ENCODE measurements at places on chromosomes 5 and 9. TPM values are rescaled to one million over a fixed set of nuclear protein-coding genes. Genes with fewer than 3 reads are reported as not detected.

DNA sequence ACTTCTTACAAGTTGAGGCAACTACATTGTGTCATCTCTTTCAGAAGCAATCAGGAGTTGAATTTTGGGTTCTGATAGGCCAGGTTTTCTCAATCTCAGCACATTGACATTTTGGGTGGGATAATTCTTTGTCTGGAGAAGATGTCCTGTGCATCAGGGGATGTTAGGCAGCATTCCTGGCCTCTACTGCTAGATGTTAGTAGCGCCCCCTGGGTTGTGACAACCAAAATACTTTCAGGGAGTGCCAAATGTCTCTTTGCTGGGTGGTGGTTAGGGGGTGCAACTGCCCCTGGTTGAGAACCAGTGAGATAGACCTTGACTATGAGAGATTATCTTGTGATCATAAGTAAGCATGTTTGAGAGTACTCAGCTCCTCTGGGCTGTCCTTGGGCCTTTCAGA is 164.3 kb upstream of the KLF9 start:
- no peak overlapping the region for H3K27ac ChIP-seq
- H3K4me3 ChIP-seq, result no peak overlapping the region
- no peak for DNase-seq
- H3K27me3 ChIP-seq, result peaks cover 21% of the 10 kb centered on the region
- no peaks in the 10 kb centered on the region for H3K36me3 ChIP-seq
- H3K4me1 ChIP-seq, result no peaks in the 10 kb centered on the region

The LRRC26 gene
- polyA plus RNA-seq, result not detected

- H3K27me3 ChIP-seq, result no peaks in the 10 kb centered on the region
- H3K4me1 ChIP-seq, result no peaks in the 10 kb centered on the region
- no peak overlapping the region for H3K4me3 ChIP-seq
- peak; percentile 25 for DNase-seq
These were observed 59.8 kb upstream of the POU5F2 start for GRCh38 chr5:93800988-93801811.

The DIPK1B gene
- 12.5 TPM for polyA plus RNA-seq

DNA sequence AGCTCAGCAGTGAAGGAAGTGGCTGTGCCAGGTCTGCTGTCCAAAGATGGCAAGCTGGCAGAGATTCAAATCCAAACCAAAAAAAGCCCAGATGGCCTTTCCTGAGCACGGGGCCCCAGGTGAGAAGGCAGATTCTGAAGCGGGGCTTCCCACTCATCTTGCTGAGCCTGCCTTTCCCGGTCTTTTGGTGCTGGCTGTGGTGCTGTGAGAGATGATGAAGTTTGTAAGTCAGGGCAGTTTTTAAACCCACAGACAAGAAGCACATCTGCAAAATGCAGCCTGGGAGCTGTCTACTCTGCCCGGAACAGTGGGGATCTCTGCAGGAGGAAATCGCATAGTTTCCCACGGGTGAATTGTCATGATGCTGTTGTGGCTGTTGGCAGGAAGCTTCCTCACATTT is 85.0 kb upstream of the IRX4 start:
- H3K27me3 ChIP-seq, result no peaks in the 10 kb centered on the region
- DNase-seq, result no peak
- no peak overlapping the region for H3K27ac ChIP-seq
- H3K4me1 ChIP-seq, result no peaks in the 10 kb centered on the region
- no peak overlapping the region for H3K4me3 ChIP-seq

The FOXD4L3 gene
- polyA plus RNA-seq, result not detected

The THBS4 gene
- not detected for polyA plus RNA-seq
